ENCODE measurements at places on chromosomes 7 and 10.

- no peak for DNase-seq
These were observed 10.7 kb downstream of the BTBD16 start for GRCh38 chr10:122281751-122282150.

DNA sequence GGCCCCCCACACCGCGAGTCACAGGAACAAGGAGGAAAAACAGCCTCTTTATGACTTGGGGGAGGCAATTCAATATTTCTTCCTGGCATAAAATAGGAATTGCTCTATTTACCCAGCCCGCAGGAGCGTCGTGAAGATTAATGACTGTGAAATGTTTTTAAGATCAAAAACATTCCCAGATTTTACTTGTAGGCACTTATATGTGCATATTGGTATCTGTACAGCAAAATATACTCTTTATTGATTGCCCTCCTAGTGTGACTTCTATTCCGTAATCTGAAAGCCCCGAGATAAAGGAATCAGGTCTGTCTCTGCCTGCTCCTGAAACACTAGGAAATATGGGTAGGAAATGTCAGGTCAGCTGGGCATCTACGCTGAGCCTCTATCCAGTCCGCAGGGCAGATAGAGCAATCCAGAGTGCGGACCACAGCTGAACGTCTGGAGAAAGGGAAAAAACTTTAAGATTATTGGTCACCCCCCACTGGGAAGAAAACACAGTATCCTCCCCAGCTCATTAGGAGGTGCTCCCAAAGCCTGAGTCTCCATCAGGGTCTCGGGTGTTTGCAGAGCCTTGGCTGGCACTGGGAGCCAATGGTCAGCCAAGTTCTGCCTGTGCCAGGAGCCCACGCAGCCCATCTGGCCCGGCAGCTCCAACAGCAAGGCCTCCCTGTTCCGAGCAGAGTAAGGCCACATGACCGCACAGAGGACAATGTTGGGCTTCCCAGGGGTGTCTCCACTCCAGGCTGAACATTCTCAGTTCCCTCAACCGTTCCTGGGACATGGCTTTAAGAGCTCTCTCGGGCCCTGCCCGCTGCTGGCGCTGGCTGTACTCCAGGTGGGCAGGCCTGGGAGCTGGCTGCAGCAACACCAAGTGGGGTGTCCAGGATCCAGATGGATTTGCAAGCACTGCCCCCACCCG is 7.7 kb downstream of the CTBP2 start:
- DNase-seq = no peak

DNA sequence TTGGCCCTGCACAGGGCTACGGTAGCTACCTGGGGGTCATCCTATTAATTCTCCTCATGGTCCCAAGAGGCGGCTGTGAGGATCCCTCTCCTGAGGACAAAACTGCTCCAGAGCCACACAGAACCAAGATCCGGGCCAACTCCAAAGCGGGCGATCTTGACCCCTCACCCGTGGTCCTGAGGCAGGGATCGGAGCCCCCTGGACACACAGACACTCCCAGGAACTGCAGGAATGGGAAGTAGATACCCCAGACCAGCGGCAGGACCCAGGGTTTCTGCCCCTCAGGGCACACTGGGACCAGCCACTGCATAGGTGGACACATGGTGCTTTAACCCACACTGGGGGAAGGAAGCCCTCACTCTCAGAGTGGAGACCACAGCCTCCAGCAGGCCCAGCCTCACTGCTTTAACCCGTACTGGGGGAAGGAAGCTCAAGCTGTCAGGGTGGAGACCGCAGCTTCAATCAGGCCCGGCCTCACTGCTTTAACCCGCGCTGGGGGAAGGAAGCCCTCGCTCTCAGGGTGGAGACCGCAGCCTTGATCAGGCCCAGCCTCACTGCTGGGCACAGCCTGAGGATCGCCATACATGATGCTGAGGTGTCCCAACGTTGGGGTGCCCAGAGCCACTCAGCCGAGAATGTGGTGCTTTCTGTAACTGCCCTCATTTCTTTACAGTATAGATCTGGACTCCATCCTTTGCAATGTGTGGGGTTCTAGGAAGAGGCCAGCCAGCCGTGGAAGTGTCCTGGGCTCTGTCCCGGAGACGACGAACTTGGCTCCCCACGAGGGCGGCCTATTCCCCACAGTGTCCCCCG is 60.1 kb downstream of the DIP2C start:
- no peak for DNase-seq

DNA sequence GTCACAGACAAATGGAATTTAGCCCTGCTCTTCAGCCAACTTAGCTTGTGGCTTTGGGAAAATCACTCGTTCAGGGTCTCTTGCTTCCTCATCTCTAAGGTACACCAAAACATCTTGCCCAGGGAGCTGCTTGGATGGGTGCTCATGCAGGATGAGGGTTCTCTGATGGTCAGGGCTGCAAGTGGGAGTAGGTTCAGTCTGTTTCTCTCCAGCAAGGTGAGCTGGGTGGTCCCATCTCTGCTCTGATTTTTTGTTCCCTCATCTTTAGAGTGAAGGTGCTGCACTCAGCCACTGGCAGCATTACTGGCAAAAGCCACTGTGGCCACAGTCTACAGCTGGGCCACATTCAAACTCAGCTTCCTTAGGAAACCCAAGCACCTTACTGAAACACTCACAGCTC is 149.9 kb upstream of the GPR26 start:
- no peak for DNase-seq

DNA sequence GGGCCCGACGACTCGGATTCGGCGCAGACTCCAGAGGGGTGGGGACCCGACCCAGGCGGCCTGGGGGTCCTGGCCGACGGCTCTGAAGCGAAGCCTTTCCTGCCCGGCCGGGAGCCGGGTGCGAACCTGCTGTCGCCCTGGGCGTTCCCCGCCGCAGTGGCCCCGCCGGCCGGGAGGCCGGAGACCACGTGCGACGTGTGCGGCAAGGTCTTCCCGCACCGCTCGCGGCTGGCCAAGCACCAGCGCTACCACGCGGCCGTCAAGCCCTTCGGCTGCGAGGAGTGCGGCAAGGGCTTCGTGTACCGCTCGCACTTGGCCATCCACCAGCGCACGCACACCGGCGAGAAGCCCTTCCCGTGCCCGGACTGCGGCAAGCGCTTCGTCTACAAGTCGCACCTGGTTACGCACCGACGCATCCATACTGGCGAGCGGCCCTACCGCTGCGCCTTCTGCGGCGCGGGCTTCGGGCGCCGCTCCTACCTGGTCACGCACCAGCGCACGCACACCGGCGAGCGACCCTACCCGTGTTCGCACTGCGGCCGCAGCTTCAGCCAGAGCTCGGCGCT is 15.4 kb downstream of the ZNF316 start:
- no peak for DNase-seq

Data from GM20000 (cell line).